ENCODE measurements at places on chromosomes 7 and 10. TPM values are rescaled to one million over a fixed set of nuclear protein-coding genes. Genes with fewer than 3 reads are reported as not detected.

GRCh38 chr10:31619531-31620061 is 300.6 kb downstream of the ZEB1 start:
- no peak overlapping the region for H3K4me3 ChIP-seq
- H3K27me3 ChIP-seq: no peaks in the 10 kb centered on the region

DNA sequence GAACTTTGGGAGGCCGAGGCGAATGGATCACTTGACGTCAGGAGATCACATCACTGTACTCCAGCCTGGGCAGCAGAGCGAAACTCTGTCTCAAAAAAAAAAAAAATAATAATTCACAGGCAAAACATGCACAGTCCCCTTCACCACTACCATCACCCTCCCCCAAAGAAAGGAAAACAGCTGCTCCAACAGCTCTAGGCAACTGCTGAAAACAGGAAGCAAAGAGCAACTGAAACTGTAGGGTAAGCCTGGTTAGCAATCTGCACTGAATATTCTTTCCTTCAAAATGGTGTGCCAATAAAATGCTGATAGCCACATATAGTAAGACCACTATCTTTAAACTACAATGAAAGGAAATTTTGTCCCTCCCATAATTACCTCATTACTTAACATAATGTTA is 11.8 kb downstream of the NT5C2 start:
- H3K27ac ChIP-seq: no peak overlapping the region
- peaks cover 7% of the 10 kb centered on the region for H3K36me3 ChIP-seq
- H3K27me3 ChIP-seq: no peaks in the 10 kb centered on the region
- H3K4me1 ChIP-seq: no peaks in the 10 kb centered on the region
- DNase-seq: no peak

DNA sequence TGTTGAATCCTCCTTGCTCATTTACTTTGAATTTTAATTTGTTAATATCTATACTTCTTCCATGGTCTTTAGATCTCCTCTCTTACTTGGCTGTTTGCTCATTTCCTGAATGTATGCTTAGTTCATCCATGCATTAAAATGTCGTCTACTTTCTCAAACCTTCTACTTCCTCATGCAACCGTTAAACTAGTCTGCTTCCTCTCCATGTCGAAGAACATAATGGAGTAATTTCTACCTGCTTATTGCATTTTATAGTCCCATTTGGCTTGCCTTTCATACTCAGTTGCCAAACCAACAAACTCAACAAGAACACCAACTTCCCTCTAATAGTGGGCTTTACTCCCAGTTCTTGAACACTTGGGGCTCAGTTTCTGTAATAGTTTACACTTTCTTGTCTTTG is 43.8 kb upstream of the SEMA3D start:
- H3K36me3 ChIP-seq: no peaks in the 10 kb centered on the region
- H3K27me3 ChIP-seq: no peaks in the 10 kb centered on the region
- H3K4me3 ChIP-seq: no peak overlapping the region
- H3K4me1 ChIP-seq: no peaks in the 10 kb centered on the region
- no peak overlapping the region for H3K27ac ChIP-seq
- DNase-seq: no peak

DNA sequence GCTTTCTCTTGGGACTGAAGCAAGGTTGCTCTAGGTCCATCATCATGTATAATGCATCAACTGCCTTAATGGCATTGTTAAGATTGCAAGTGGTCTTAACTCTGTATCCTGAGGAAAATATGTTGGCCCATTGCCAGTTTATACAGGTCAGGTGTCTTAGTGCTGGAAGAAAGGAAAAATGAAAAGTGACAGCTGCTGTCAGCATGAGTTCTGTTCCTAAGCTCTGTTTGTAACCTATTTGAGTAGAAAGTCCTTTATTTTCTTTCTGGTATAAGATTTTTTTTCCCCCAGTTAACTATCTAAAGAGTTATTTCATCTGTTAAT is 127.2 kb downstream of the SRI start:
- DNase-seq: no peak
- no peaks in the 10 kb centered on the region for H3K36me3 ChIP-seq
- H3K4me1 ChIP-seq: no peaks in the 10 kb centered on the region
- H3K4me3 ChIP-seq: no peak overlapping the region

DNA sequence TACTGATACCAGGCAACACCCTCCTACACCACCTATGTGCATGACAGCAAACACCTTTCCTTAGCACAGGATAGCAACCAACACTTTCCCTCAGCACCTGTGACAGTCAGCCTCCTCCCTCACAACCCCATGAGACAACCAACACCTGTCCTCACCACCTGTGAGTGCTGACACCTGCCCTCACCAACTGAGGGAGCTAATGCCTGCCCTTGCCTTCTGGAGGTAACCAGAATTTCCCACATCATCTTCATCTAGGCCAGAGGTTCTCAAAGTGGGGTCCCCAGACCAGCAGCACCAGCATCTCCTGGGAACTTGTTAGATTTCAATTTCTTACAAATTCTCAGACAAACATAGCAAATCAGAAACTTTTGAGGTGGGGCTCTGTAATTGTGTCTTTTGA is 112.5 kb downstream of the GRID1 start:
- H3K27me3 ChIP-seq: no peaks in the 10 kb centered on the region
- no peaks in the 10 kb centered on the region for H3K4me1 ChIP-seq
- H3K4me3 ChIP-seq: no peak overlapping the region
- H3K27ac ChIP-seq: no peak overlapping the region
- H3K36me3 ChIP-seq: no peaks in the 10 kb centered on the region

GRCh38 chr10:117257721-117258120 is 16.8 kb downstream of the SLC18A2 start:
- no peaks in the 10 kb centered on the region for H3K36me3 ChIP-seq
- H3K27ac ChIP-seq: no peak overlapping the region
- no peak for DNase-seq
- H3K27me3 ChIP-seq: peaks cover 10% of the 10 kb centered on the region

COL1A2 gene
- 6,748 TPM for total RNA-seq

DNA sequence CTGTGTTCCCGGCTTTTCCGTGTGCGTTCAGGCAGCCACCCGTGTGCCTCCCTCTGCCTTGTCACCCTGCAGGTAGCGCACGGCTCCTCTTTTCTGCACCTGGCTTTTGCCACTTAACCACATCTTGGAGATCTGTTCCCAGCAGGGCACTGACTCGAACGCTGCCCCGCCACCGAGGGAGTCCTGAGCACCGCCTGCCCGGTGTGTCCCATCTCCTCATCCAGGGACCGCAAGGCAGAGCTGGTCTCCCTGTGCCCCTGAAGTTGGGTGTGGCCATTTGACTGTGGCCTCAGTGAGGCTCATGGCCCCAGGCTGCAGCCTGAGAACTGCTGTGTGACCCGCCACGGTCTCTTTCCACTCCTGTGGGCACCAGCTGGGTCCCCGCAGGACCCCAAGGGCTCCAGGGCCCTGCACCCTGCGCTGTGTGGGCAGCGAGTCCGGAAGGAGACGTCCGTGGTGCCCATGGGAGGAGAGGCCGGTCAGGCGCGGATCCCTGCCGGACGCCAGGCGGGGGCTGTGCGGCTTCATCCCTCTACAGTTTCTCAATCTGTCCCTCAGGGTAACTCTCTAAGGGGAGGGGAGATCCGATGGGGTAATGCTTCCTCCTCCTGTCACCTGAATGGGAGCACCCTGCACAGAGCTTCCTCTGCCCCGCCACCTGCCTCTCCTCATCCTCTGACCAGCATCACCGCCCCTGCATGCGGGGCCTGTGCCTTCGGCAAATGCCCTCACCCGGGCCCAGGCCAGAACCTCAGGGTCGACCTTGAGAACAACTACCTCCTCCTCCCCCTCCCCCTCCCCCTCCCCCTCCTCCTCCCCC is 1.8 kb upstream of the INTS1 start:
- H3K4me1 ChIP-seq: peaks cover 8% of the 10 kb centered on the region
- H3K36me3 ChIP-seq: peaks cover 5% of the 10 kb centered on the region
- H3K4me3 ChIP-seq: no peak overlapping the region

MYH16 gene
- total RNA-seq: 0.11 TPM

- H3K4me3 ChIP-seq: no peak overlapping the region
- no peaks in the 10 kb centered on the region for H3K36me3 ChIP-seq
- no peaks in the 10 kb centered on the region for H3K27me3 ChIP-seq
- H3K4me1 ChIP-seq: no peaks in the 10 kb centered on the region
- DNase-seq: no peak
Observed at GRCh38 chr10:35214607-35215020, 88.0 kb downstream of the CREM start.

- H3K36me3 ChIP-seq: no peaks in the 10 kb centered on the region
Observed at GRCh38 chr7:69630292-69630691, 32.0 kb downstream of the AUTS2 start.

GRCh38 chr10:96719850-96720421 is 378 bp downstream of the PIK3AP1 start:
- peaks cover 18% of the 10 kb centered on the region for H3K27me3 ChIP-seq
- H3K36me3 ChIP-seq: no peaks in the 10 kb centered on the region
- no peak overlapping the region for H3K27ac ChIP-seq
- peak overlapping the region; percentile 49 for H3K4me3 ChIP-seq
- peaks cover 2% of the 10 kb centered on the region for H3K4me1 ChIP-seq

DNA sequence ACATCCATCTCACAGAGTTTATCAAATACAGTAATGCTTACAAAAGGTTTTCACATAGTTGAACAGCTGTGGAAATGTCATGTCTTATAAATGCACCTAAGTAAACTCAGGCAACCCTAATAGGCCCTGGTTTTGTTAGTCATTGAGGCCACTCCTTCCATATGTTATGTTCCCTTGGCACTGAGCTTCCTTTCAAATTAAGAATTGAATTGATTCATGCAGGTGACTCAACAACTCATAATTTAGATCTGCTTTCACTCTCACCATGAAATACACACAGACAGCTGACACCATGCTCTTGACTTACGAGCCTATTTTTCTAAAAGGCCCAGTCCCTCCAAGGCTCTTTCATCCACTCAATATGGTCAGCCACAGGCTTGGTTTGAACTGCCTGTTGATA is 476.9 kb downstream of the KCNMA1 start:
- DNase-seq: peak; percentile 97
- no peak overlapping the region for H3K4me3 ChIP-seq
- peak overlapping the region; percentile 88 for H3K27ac ChIP-seq
- no peaks in the 10 kb centered on the region for H3K36me3 ChIP-seq
- H3K27me3 ChIP-seq: no peaks in the 10 kb centered on the region

- H3K27me3 ChIP-seq: no peaks in the 10 kb centered on the region
- no peak overlapping the region for H3K4me3 ChIP-seq
- H3K27ac ChIP-seq: no peak overlapping the region
- no peak for DNase-seq
Observed at GRCh38 chr7:48971173-48971572, 46.8 kb downstream of the CDC14C start.

IL2RA gene
- not detected for total RNA-seq

DNA sequence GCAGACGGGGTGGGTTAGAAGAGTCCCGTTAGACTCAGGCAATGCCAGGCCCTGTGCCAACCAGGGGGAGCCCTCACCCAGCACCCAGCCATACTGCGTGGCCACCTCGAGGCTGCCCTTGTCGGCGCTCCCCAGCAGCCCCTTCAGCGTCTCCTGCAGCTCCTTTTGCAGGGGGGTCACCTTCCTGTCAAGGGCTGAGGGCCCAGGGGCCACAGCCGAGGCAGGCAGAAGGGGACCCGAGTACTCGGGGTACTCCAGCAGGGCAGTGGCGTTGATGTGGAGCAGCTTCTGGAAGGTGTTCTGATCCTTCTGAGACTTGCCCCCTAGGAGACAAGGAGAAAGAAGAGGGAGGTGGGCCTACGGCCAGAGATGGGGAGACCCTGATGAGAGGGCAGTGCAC is 9.7 kb downstream of the TBRG4 start:
- DNase-seq: no peak
- no peak overlapping the region for H3K4me3 ChIP-seq
- H3K36me3 ChIP-seq: peaks cover 40% of the 10 kb centered on the region
- no peak overlapping the region for H3K27ac ChIP-seq

DUSP5 gene
- 35.0 TPM for total RNA-seq

DNA sequence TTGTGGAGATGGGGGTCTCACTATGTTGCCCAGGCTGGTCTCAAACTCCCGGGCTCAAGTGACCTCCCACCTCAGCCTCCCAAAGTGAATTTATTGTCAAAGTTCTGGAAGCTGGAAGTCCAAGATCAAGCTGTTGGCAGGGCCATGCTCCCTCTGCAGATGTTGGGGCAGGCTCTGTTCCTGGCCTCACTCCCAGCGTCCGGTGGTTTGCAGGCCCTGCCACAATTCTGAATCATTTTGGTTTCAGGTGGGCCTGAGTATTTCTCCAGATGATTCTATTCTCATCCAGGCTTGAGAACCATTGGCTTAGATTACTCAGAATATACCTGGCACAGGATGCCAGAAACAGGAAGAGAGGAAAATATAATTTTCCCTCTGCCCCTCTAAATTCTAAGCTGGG is 737.4 kb downstream of the TNS3 start:
- no peaks in the 10 kb centered on the region for H3K4me1 ChIP-seq
- DNase-seq: peak; percentile 73
- no peaks in the 10 kb centered on the region for H3K27me3 ChIP-seq

GRCh38 chr7:158067219-158067930 is 520.2 kb downstream of the PTPRN2 start:
- no peaks in the 10 kb centered on the region for H3K4me1 ChIP-seq
- no peak overlapping the region for H3K4me3 ChIP-seq
- DNase-seq: no peak
- no peak overlapping the region for H3K27ac ChIP-seq

C7orf25 gene
- 8.8 TPM for total RNA-seq
